ENCODE measurements at places on chromosomes 1 and 21.

DNA sequence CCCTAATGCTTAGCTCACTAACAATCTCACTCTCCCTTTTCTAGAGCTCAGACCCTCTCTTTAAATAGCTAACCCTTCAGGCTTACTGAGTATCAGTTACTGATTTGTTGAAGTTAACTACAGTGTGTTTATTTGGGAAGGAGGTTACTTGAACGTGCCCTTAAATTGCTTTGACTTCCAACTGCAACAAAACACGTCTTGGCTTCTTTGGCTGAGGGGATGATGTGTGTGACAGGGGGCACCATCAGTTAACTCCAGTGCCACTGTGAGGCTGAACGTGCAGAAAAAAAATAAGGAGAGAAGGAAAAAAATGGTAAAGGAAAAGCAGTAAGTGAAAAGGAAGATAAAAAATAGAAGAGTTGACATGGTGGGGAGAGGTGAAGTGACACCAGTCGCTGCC, 75.1 kb upstream of the NRIP1 start:
- no peak for DNase-seq

DNA sequence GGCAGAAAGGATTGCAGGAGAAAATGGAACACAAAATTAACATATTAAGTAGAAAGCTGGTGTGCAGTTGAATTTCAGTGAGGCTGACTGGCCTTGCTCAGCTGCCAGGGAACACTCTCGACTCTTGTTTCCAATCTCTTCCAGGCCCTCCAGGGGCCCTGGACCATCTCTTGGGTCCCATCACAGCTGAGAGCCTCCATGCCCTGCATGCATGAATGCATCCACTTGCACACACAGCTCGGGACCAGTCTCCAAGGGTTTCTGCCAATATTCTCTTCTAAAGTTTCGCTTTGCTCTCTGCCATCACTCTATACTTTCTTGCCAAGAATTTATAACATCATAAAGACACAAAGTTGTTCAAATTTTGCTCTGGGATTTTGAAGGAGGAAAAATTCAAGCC, 200.3 kb downstream of the DSCAM start:
- no peak for DNase-seq

- no peak for DNase-seq
Observed at GRCh38 chr1:209433649-209434031, 149.9 kb upstream of the CAMK1G start.

DNA sequence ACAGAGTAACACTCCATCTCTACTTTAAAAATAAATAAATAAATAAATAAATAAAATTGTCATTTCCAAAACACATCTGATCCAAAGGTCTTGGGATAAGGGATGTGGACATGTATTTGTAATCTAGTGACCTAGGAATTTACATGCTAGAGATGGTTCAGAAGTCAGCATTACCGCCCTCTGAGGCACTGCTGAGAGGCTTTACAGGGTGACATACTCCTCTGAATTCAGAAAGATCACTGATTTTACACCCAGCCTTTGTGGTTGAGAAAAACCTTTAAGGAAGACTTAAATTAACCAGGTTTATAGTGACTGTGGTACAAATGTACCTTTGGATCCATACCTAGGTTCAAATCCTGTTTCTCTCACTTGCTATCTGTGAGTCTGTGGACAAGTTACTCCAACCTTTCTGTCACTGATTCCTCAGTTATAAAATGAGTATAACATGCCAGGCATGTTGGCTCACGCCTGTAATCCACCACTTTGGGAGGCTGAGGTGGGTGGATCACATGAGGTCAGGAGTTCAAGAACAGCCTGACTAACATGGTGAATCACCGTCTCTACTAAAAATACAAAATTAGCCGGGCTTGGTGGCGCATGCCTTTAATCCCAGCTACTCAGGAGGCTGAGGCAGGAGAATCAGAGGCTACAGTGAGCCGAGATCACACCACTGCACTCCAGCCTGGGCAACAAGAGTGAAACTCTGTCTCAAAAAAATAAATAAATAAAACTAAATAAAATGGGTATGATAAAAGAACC, 20.1 kb downstream of the OSBPL9 start:
- no peak for DNase-seq

GRCh38 chr1:180620581-180620980, 11.2 kb upstream of the XPR1 start:
- no peak for DNase-seq

DNA sequence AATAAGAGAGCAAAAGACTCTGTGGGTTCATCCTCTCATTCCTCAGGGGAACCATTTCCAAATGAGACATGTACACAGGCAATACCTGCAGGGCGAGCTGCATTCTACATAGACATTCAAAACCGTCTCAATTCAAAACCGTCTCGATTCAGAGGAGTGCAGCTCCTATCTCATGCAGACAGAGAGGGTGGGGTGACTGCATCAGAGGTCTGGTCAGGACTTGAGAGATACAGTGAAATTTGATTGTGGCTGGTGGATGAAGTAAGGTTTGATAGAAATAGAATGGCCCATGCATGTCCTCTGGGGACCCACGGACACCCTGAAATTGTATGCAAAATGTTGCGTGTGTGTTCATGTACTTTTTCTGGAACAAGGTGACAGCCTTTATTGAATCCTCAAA, 27.3 kb downstream of the TEX35 start:
- DNase-seq = no peak

DNA sequence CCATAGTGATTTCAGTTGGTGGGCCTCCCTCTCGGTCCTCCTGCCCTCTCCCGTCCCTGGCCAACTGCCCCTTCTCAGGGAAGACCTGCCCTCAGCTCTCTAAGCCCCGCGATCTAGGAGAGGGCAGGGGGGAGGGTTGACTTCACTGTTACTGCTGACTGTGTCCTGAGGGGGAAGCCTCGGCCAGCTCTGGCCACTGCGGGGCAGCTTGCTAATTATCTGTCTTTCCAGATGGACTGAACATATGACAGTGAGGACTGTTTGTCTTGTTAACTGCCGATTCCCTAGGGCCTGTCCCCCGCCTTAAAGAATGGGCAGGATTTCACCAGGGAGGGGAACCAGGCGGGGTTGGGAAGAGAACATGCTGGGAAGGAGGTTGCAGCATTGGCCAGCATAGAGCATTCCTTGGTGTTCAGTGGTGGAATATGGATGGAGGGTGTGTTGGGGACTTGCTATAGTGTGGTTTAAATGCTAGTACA, 22.9 kb downstream of the NIPAL3 start:
- no peak for DNase-seq

DNA sequence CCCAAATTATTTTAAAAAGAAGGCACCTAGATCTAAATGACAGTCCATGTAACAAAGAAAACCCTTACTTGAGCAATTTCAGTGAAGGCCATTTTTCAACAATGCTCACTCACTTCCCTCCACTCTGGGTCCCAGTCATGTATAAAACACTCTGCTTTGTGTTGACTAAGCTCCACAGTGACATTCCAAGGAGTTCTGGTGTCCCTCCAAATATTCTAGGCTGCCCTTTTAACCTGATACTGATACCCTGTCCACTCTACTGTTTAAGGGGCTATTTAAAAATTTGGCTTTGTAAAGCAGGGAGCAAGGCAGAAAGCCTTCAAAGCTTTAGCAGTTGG, 73.6 kb downstream of the GNG12 start:
- no peak for DNase-seq

DNA sequence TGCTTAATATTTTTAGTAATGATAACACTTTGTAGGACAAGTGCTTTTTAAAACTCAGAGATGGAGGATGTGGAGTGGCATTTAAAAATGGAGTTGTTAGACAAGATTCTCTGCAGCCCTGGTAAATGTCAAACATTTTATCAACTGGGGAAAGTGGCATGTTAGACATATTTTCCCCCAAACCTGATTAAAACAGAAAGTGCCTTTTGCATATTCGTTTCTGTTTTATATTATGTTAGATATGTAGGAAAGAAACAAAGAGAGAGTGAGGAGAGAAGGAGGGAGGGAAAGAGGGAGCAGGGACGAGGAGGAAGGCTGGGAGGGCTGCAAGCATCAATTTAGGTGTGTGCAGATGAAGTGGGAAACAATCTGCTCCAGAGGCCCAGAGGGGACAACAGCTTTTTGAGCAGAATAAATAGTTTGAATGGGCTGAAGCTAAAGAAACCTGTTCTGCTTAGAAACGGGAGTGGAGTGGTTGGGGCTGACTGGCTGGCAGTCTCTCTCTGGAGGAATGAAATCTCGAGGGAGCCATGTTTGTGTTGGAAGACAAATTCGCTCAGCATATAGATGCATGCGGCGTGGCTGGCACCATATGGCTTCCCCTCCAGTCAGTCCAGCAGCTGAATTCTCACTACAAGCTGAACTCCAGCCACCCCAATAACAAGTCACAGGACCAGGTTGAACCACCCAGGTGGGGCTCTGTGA, 502.2 kb downstream of the AJAP1 start:
- no peak for DNase-seq

DNA sequence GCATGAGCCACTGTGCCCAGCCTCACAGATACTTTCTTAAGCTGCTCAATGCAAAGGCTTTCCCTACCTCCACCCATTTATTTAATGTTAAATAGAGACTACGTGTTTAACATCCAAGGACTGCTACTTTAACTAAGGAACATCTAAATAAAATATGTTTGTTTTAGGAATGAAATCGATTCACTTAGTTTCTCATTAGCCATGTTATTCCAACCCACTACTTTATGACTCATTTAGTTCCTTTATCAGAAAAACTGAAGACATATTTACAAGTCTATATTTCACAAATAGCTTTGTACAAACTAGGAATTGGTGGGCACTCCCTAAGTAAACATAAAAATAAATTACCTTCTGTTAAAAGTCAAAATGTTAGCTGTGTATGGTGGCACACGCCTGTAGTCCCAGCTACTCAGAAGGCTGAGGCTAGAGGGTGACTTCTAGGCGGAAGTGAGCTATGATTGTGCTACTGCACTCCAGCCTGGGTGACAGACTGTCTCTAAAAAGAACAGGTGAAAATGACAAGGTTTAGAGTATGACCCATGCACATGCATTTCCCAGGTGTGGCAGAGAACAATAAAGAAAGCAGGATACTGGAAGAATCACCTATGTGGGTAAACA, 39.9 kb upstream of the AK4 start:
- peak; percentile 26 for DNase-seq

GRCh38 chr21:37041706-37042271, 31.1 kb downstream of the PIGP start:
- DNase-seq = peak; percentile 32

- DNase-seq = no peak
Observed at GRCh38 chr1:21028520-21029145, 148.1 kb downstream of the EIF4G3 start.

DNA sequence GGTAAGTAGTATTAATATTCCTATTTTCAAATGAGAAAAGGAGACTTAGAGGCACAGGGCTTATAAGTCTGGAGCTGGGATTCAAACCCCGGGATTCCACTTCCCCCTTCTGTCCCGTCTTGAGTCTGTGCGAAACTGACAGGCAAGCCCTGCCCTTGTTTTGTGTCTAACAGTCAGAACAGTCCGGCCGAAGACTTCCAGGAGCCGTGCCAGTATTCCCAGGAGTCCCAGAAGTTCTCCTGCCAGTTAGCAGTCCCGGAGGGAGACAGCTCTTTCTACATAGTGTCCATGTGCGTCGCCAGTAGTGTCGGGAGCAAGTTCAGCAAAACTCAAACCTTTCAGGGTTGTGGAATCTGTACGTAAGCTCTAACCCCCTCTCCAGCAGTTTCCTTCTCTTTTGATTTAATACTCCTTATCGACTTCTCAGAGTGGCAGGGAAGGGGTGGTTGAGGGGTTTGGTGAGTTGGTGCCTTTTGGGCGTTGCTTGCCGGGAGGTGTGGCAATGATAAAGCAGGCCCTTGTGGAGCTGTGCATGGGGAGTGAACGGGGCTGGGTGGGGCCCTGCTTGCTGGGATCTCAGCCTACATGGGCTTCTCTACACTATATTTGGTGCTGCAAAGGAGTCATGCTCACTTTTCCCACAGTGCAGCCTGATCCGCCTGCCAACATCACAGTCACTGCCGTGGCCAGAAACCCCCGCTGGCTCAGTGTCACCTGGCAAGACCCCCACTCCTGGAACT, 29.4 kb downstream of the IL6R start:
- no peak for DNase-seq

- no peak for DNase-seq
Observed at GRCh38 chr1:218933513-218933912, 240.2 kb upstream of the LYPLAL1 start.

DNA sequence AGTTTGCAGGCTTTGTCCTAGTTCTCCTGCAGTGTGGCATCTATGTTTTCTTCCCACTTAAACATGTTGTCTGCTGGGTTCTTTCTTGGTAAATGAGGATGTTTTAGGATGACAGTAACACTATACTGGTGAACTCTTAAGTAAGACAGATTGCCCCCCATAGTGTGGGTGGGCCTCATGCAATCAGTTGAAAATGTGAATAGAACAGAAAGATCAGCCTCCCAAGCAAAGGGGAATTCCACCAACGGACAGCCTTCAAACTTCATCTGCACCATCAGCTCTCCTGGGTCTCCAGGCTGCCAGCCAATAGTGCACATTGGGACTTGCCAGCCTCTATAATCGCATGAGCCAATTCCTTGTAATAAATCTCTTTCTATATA, 10.7 kb upstream of the TARBP1 start:
- no peak for DNase-seq

- no peak for DNase-seq
Observed at GRCh38 chr1:217857061-217857460, 225.9 kb downstream of the SPATA17 start.

DNA sequence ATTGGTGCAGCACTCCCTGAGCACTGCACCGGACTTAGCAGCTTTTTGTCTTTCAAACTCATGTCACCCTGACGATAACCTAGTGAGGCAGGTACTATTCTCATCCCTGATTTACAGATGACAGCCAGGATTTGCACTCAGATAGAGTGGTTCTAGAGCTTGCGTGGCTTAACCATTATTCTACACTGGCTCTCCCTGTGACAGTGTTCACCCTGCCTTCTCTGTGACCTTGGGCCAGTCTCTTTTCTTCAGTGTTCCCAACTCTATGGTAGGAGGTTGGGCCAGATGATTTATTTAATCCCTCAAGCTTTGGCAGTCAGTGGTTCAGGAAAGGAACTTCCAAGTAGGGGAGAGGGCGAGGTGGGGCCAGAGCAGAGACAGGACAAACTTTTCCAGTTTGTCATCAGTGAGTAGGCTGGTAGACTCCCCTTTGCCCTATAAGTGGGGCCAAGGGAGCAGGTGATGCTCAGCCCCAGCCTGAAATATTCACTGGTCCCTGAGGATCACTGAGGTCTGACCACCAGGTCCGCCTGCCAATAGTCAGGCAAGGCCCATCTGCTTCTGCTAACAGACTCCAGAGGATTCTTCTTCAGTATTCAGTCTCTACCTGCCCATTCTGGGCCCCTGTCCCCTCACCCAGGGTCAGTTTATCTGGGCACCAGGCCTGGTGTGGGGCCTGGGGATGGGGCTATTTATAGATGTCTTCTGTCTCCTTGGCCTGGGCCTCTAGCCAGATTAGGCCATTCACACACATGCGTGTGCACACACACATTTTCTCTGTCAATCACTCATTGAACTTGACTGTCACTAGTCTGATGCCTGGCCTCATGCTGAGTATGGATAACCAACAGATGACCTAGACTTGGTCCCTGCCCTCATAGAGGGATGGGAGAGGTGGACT, 8.8 kb upstream of the FABP3 start:
- no peak for DNase-seq

DNA sequence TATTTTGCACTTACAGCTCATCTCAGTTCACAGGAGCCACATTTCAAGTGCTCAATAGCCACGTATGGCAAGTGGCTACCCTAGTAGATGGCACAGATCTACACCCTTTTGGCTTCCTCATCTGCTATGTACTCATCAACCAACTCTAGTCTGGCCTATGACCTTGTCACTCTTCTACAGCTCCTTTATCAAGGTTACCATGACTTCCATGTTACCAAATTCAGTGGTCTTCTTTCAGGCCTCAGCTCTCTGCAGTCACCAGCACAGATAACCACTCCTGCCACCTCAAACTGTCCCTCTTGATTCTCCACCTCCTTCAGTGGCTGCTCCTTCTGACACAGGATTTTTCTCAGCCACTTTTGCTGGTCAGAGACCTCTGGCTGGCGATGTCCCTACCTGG, 11.7 kb upstream of the USP48 start:
- DNase-seq = no peak
